Muscle of arm (tissue), 14 donors: ENCODE measurements at places on chromosomes 6 and 20. TPM values are rescaled to one million over a fixed set of nuclear protein-coding genes. Genes with fewer than 3 reads are reported as not detected.

Gene MCM3
- polyA plus RNA-seq = 48.3 TPM

Gene FABP7
- 18.0 TPM for polyA plus RNA-seq

Gene TSPYL4
- polyA plus RNA-seq = 17.1 TPM

Gene PARD6B
- 0.42 TPM for polyA plus RNA-seq

Gene ELOVL2
- 2.6 TPM for polyA plus RNA-seq

Gene GABRR1
- polyA plus RNA-seq = 0.90 TPM

Gene CASS4
- 7.4 TPM for polyA plus RNA-seq

Gene KIAA0408
- polyA plus RNA-seq = 30.1 TPM

Gene COL9A1
- 11.6 TPM for polyA plus RNA-seq

Gene TP53INP2
- 9.9 TPM for polyA plus RNA-seq

Gene RBPJL
- polyA plus RNA-seq = not detected

Gene HLA-DOB
- polyA plus RNA-seq = 0.21 TPM

Gene LST1
- 10.3 TPM for polyA plus RNA-seq

Gene ULBP1
- polyA plus RNA-seq = 1.2 TPM

Gene PRICKLE4
- not detected for polyA plus RNA-seq

Gene TENT5A
- not detected for polyA plus RNA-seq

Gene KCNB1
- 9.8 TPM for polyA plus RNA-seq

Gene HTR1B
- polyA plus RNA-seq = not detected

Gene TPBG
- polyA plus RNA-seq = 11.2 TPM

Gene OOEP
- not detected for polyA plus RNA-seq

Gene PRPH2
- 5.2 TPM for polyA plus RNA-seq

Gene SLCO4A1
- 0.42 TPM for polyA plus RNA-seq

Gene DOK5
- polyA plus RNA-seq = 33.2 TPM

Gene SEL1L2
- polyA plus RNA-seq = not detected

Gene LAMA4
- 219 TPM for polyA plus RNA-seq

Gene GPX5
- polyA plus RNA-seq = not detected

Gene POM121L2
- polyA plus RNA-seq = not detected

Gene GSTA4
- 70.6 TPM for polyA plus RNA-seq

Gene MRS2
- polyA plus RNA-seq = 17.9 TPM

Gene NRN1
- polyA plus RNA-seq = 38.3 TPM

Gene TSBP1
- polyA plus RNA-seq = not detected

Gene SEMG1
- polyA plus RNA-seq = not detected

Gene BPIFB1
- polyA plus RNA-seq = 0.09 TPM

Gene TINAG
- not detected for polyA plus RNA-seq

Gene ZNF512B
- 17.8 TPM for polyA plus RNA-seq

Gene PLCB1
- polyA plus RNA-seq = 11.0 TPM

Gene BPIFA1
- not detected for polyA plus RNA-seq

Gene CRISP3
- polyA plus RNA-seq = not detected

Gene BANF2
- not detected for polyA plus RNA-seq

Gene PLTP
- 21.1 TPM for polyA plus RNA-seq

Gene HNF4A
- polyA plus RNA-seq = not detected

Gene RIPPLY2
- polyA plus RNA-seq = not detected

Gene NCR2
- polyA plus RNA-seq = not detected

Gene ABHD16B
- not detected for polyA plus RNA-seq

Gene KCNK16
- not detected for polyA plus RNA-seq

Gene MAFB
- 9.9 TPM for polyA plus RNA-seq

Gene TCP11
- 0.22 TPM for polyA plus RNA-seq

Gene SYCP2
- polyA plus RNA-seq = 5.0 TPM

Gene GRM1
- polyA plus RNA-seq = 0.12 TPM

Gene PPP2R5D
- 51.5 TPM for polyA plus RNA-seq

Gene MCCD1
- not detected for polyA plus RNA-seq

Gene OTOR
- polyA plus RNA-seq = 0.14 TPM

Gene SIRPB1
- polyA plus RNA-seq = 1.1 TPM

Gene ENPP1
- polyA plus RNA-seq = 16.0 TPM

Gene FANCE
- 17.3 TPM for polyA plus RNA-seq

Gene PNPLA1
- polyA plus RNA-seq = not detected

Gene TNXB
- polyA plus RNA-seq = 77.6 TPM
